ENCODE measurements at places on chromosomes 4 and X.
A peak's percentile ranks its signal among the peaks of the same experiment; 100 is the strongest.

- DNase-seq = peak; percentile 59
These were observed 180.7 kb upstream of the IL15 start for GRCh38 chr4:141455651-141456050.

GRCh38 chrX:372856-373640, 13.7 kb downstream of the PPP2R3B start:
- DNase-seq = peak; percentile 43

DNA sequence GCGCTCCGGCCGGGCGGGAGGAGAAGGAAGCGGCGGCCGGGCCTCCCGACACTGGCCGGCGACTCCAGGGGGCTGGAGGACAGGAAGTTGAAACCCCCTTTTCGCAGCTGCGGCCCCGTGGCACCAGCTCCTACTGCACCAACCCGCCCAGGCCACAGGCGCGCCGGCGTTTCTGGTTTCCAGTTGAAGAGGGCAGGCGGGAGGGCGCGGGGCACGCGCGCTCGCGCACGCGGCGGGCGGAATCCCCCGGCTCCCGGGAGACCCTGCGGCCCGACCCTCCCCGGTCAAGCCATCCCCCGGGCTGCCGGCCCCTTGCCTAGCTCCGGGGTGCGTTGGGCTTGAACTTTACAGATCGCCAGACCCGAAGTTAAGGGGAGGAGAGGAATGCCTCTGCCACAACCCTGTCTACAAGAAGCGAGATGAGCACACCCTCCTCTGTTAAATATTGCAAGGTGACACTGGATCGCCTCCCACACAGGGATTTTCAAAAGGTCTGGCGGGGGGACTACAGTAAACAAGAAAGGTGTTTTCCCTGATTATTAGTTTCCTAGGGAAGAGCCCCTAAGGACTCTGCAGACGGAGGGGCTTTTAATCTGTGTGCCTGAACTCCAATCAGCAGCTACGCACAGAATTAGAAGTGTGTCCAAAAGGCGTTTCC, 1.4 kb downstream of the ELOVL6 start:
- peak; percentile 73 for DNase-seq

GRCh38 chr4:146340798-146341197, 126.5 kb downstream of the REELD1 start:
- DNase-seq = peak; percentile 19

GRCh38 chrX:125308653-125309052, 11.0 kb upstream of the TEX13C start:
- DNase-seq = no peak

Data from myocyte (in vitro differentiated cells).